ENCODE measurements at places on chromosomes 16 and 17.

DNA sequence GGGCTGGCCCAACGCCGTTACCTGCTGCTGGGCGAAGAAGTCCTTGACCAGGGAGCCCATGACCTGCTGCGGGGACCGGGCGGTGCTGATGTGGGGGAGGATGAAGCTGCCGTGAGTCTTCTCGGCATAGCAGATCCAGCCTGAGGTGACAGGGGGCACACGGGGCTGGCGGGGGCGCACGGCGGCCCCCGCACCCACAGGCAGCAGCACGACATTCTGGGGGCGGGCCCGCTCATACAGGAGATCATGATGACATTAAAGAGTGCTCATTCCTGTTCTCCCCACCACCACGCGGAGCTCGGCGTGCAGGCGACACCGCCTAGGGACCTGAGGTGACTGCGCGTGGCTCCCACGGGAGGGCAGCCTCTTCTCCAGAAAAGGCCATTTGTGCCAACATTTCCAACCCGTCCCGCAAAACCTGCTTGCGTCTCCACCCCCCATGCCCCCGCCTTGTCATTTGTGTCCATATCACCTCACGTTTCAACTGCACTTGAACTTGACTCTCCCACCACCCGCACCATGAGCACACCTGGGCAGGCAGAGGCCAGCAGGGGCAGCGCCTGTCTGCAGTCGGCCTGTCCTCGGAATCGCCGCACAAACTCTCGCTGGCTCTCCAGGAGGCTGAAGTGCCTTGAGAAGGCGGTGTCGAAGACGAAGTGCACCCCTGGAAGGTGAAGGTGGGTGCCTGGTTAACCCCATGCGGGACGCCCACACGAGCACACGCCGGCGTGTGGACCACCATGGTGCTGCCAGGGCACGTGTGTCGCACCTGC is 6.4 kb downstream of the CIAO3 start:
- no peak for DNase-seq

DNA sequence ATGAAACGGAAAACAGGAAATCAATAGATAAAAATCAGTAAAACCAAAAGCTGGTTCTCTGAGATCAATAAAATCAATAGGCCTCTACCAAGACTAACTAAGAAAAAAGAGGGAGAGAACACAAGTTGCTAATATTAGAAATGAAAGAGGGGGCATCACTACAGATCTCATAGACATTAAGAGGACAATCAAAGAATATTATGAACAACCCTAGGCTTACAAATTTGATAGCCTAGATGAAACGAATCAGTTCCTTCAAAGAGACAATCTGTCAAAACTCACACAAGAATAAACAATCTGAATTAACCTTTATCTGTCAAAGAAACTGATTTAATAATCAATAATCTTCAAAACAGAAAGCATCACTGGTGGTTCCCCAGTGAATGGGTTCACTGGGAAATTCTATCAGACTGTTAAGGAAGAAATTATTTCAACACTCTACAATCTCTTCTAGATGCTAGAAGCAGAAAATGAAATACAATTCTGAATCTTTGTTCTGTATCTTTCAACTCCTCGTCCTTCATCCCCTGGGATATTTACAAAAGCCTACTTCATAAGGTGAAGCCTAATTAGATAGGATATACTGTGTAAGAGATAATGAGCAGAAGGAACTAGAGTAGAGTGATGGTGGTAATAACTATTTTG is 4.4 kb downstream of the ABCA9 start:
- DNase-seq, result no peak

GRCh38 chr17:72702998-72703397 is 389.5 kb downstream of the SLC39A11 start:
- DNase-seq, result no peak

GRCh38 chr17:47714773-47715396 is 18.2 kb upstream of the TBX21 start:
- DNase-seq, result no peak

DNA sequence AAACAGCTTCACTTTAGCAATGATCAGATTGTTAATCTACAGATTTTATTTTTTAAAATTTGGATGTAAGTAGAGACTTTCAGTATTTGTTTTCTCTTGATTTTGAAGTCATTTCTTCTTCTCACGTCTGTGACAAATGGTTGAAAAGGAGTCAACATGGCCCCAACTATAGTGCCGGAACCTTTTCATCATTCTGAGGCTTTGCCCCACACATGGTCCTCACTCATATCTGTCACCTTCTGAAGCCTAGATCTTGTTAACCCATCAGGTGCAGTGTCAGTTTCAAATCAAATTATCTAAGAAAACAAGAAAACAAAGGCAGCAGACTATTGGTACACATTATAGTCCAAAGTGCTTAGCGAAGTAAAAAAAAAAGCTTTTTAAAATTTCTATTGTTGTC is 124.1 kb downstream of the TRIM37 start:
- no peak for DNase-seq

All from H1 (cell line).